ENCODE measurements at places on chromosomes 16 and 17. TPM values are rescaled to one million over a fixed set of nuclear protein-coding genes. Genes with fewer than 3 reads are reported as not detected.
A peak's percentile ranks its signal among the peaks of the same experiment; 100 is the strongest.

Gene ETV4
- polyA plus RNA-seq = 6.8 TPM

Gene UNC45B
- polyA plus RNA-seq = 216 TPM

DNA sequence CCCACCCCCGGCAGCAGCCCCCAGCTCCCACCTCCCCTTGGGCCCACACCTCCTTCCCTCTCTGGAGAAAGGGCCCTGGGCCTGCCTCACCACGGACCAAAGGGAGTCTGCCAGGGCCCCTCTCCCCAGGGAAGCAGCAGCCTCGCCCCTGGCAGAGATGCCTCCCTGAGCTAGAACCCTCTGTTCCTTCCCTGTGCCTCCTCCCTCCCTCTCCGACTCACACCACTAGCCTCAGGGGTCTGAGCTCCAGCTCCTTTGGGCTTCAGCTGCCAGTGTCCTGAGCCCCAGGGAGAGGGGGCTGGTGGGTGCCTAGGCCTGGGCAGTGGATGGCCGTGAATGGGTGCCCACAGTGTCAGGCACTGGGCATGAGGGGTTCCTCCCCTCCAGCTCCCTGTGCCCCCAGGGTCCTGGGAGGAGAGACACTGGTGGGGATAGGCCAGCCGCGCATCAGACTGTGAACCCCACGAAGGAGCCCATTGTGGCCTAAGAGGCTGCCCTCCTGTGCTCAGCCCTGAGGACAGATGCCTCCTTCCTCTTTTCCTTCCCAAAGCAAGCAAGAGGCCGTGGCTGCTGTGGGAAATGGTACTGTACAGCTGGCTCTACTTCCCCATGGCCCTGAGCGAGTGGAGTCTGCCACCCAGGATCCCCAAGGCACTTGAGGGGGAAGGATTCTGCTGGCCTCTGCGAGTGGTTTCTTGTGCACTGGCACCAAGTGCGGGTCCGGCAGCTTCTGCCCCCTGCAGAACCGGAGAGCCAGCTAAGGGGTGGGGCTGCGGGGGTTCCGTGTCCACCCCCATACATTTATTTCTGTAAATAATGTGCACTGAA, 20.7 kb downstream of the MMP15 start:
- DNase-seq = peak; percentile 51

DNA sequence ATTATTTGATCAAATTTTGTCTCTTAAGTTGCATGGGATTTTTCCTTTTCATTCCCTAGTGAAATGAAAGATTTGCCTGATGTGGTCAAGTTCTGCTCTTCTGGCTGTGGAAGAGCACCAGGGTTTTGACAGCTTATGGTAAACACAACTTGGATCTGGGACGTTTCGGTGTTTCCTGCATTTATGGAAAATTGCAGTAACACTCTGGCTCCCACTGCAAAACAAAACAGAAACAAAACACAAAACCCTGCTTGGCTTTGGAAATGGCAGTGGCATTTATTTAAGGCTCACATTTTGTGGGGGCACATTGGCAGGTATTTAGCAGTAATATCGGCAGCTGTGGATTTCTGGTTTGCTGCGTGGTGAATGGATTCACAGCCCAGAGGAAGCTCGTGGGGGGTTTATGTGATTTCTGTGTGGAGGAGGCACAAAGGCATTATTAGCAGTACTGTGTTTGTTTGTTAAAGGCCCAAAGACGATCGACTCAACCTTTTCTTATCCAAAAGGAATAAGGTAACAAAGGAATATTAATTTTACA, 377.8 kb downstream of the SNX29 start:
- DNase-seq = peak; percentile 33

Gene KRT14
- polyA plus RNA-seq = 49.4 TPM

DNA sequence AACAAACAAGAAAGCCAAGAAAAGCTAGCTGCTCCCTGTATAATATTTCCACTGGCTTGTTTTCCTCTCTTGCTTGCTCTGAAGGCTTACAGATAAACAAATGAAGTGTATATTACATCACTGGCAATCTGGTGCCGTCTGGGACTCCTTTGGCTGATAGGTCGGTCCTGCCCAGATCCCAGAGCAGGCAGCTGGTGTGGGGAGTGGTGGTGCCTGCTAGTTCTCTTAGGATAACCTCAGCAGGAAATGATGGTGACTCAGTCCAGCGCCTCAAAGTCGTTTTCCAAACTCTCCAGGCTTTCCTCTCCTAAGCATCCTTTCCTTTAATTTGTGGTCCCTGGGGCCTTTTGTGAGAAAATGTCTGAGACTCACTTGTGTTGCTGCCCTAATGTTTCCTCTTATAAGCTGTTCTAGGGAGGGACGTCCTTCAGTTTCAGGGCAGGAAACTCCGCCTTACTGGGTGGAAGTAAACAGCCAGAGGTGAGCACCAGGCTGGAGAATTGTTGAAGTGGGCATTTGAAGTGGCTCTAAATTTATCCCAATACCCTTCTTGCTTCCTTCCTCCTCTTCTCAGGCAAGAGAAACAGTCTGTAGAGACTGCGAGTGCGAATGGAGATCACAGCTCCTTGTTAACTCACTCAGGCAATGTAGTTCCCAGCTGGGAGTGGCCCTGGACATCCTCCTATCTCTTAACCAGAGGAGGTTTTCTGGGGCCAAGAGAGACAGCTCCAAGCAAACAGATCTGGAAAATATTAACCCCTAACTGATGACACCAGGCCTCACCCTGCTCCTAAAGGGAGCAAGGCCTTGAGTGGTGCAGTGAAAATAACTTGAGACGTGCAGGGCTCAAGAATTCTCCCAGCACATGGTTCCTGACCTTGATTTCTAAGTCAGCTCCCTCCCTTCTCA, 34.9 kb downstream of the CD300LF start:
- peak; percentile 20 for DNase-seq

DNA sequence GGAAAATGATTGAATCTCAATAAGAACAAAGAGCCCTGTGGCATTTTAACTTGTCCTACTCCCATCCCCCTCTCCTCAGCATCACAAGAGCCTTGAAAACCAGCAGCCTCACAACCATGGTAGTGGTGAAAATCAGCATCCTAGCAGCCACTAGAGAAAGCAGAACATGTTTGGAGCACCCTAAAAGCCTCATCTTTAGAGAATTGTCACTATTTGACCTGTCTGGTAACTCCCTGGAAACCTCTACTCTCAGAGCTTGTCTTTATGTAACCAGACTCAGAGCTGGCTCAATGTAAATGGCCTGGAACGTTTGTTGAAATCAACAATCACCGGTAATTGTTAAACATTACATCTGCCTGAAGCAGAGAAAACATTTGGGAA, 70.8 kb downstream of the MMD start:
- no peak for DNase-seq

DNA sequence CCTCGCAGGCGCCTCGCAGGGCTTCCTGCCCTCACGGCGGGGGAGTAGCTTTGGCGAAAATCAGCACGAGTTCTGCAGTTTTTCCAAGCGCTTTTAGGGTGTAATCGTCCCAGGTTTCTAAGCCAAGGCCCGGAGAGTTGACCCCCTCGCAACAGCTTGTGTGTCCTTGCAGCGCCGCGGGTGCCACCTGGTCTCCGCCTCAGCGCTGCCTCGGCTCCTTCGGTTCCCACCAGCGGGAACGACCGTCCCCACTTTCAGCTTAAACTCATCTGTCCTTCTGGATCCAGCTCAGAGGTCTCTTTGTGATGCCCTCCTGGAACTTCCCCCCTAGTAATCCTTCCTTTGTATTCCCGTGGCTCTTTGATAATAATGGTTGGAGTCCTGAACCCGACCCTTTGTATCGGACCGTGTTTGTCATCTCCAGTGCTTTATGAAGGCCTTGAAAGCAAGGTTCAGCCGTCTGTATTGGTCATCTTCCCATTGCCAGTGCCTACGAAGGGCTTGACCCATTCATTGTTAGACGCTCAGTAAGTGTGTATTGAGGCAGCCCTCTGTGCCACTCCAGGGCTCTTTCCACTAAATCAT, 858 bp upstream of the SMARCE1 start:
- DNase-seq = no peak

Gene CD300H
- not detected for polyA plus RNA-seq

Gene BCL6B
- polyA plus RNA-seq = 21.0 TPM

DNA sequence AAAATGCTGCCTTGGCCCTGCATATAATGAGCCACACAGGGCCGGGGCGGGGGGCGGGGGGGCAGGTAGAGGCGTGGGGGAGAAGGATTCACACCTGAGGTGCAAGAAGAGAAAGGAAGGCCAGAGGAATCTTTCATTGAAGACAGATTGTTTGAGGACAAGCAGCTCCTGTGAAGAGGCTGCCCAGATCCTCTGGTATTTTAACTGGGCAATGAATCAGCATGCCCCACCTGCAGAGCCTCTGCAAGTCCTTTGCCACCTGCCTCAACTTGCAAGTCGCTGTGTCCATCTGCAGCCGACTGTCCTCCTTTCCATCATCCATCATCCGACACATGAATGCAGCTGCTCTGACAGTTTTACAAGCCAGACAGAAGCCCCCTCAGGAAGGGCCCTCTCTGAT, 1.2 kb upstream of the SOST start:
- DNase-seq = no peak

DNA sequence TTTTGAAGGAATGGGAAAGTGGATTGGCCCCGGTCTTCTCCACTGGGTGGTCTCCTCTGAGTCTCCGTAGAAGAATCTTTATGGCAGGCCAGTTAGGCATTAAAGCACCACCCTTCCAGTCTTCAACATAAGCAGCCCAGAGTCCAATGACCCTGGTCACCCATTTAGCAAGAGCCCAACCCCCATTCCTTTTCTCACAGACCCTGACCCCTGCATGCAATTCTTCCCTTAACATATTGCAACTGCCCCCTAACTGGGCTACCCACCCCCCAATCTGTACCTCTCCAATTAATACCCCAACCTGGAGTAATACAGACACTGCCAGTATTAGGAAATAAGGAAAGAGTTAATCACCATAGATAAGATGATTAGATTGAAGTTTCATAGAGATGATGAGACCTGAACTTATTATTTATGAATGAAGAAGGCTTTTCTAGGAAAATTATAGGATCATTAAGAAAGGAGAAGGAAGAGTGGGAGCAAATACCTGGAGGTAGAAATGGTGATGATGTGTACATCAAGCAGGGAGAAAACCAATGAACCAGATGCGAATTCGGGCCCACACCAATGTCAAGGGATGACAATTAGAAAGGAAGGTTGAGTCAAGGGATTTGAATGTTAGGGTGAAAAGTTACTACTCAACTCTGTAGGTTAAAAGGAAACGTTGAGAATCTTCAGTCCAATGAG, 2.4 kb downstream of the CCL2 start:
- no peak for DNase-seq

Gene MYH11
- polyA plus RNA-seq = 27.7 TPM

All from muscle of leg (tissue), 16 donors.